Glutamatergic neuron (in vitro differentiated cells): ENCODE measurements at places on chromosomes 4 and X. TPM values are rescaled to one million over a fixed set of nuclear protein-coding genes. Genes with fewer than 3 reads are reported as not detected.

The MEPE gene
- total RNA-seq = not detected

The MAPK10 gene
- total RNA-seq = 92.6 TPM

The GNRHR gene
- not detected for total RNA-seq

The ADH1A gene
- not detected for total RNA-seq

The SMR3B gene
- not detected for total RNA-seq

The PAPSS1 gene
- total RNA-seq = 105 TPM

DNA sequence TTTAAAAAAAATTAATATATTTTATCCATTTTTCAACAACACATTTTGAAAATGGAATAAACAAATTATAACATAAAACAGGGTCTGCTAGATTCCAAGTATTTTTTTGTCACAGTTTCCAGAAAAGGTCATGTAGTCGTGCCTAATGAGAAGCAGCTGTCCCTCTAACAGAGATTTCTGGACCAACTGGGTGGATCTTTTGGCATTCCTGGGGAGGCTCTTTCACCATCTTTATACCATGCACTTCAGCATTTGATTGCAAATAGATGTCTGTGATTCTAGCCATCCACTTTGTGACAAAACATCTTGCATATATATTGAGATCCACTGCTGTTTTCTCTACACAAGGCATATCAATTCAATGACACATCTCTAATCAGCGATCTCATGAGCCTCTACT lies 210.7 kb upstream of the LDB2 start:
- DNase-seq = no peak

- DNase-seq = no peak
Observed at GRCh38 chr4:127920521-127920920, 39.8 kb downstream of the PLK4 start.

- DNase-seq = no peak
Observed at GRCh38 chr4:184439856-184440594, 34.3 kb downstream of the IRF2 start.

- no peak for DNase-seq
Observed at GRCh38 chr4:6095023-6095752, 77.0 kb upstream of the C4orf50 start.

DNA sequence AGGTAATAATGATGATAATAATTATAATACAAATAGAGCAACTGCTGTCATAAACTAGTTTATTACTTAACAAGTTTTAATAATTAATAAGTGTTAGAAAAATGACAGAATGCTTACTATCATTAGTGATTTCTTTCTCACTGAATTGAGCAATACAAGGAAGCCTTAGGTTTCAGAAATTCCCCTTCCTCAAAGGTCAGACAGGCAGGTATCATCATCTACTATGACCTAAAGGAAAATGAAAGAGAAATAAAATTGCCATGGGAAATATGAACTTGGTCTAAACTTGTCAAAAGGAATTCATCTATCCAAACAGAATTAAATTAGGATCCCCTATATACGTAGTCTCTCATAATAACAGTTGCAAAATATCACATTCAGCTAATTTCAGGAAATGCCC lies 56.3 kb upstream of the SLC7A11 start:
- DNase-seq = no peak

GRCh38 chrX:39144323-39144722 lies 343.1 kb downstream of the MID1IP1 start:
- no peak for DNase-seq

DNA sequence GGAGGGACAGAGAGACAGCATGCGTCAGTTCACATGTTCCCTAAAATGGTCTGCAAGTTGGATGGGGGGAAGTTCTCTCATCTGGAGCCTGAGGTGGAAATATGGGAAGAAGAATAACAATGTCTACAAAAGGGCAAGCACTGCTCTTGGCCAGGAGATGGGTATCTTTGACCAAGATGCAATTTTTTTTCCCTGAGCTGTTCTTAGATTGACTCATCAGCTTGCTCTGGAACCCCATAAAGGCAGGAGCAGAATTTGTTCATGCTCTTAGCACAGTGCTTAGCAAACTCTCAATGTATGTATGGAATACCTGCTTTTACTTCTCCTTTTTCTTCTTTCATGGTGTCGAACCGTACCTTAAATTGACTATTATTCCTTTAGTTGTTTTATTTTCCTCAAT lies 90.5 kb upstream of the ZNF827 start:
- DNase-seq = no peak

DNA sequence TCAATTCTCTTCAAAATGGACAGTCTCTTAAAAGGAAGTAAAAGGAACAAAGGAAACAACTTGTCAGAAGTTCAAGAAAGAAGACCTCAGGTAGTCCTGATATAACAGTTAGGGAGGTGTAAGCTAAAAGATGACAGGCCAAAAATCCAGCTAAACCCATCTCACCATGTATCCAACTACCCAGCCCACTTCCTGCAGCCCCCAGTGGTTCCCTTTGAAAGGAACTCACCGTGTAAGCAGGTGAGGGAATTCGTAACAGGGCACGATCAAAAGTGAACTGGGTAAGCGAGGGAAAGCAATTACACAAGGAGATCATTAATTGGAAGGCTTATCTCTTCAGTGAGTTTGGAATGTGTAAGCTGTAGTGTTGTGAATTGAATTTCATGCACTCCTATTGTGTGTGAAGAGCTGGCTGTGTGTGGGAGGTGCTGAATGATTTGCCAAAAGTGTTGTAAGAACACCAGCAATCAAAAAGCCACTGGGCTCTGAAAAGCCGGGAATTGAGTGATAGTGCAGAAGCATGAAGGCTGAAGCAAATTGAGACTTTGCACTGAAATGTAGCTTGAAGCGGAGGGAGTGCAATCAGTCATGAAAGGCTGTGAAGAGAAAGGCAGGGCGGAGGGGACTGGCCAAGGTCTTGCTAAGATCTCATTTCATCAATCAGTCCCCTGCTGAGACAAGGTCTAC lies 914.2 kb upstream of the LCORL start:
- DNase-seq = no peak

- DNase-seq = no peak
Observed at GRCh38 chr4:84220990-84221389, 278.1 kb downstream of the NKX6-1 start.

GRCh38 chr4:61293707-61294400 lies 93.7 kb downstream of the ADGRL3 start:
- DNase-seq = no peak

DNA sequence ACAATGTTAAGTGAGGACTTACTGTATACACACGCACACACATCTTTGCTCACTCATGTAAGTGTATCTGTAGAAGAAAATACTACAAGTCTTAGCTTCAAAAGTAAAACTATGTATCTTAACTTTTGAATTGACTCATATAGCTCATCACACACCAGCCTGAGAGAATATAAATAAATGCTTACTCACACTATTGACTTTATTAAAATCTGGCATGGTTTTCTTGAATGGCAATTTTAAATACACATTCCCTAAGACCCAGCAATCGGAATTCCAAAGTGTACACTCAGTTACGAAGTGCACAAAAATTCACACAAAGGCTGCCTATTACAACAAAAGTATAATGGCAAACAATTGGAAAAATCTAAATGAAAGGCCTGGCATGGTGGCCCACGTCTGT lies 2.0 kb downstream of the ERCC6L start:
- no peak for DNase-seq

- DNase-seq = no peak
Observed at GRCh38 chr4:151859641-151860040, 98.8 kb upstream of the GATB start.

DNA sequence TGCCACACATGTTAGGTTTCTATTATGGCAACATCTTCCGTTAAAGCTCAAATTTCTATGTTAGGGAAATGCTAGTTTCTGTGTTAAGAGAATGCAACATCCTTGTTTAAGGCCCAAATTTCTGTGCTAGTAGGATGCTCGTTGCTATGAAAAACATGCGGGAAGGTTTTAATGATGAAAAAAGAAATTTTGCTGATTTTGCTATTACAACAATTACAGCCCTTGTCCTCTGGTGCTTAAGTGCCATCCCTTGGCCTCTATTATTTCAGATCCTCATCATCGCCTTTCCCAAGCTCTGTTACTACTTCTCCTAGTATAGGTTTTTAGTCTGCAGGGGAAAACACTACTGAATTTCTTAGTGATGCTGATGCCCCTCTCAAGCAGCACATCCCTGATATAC lies 412.6 kb upstream of the NDST3 start:
- DNase-seq = no peak

GRCh38 chr4:127896069-127896468 lies 15.4 kb downstream of the PLK4 start:
- no peak for DNase-seq

DNA sequence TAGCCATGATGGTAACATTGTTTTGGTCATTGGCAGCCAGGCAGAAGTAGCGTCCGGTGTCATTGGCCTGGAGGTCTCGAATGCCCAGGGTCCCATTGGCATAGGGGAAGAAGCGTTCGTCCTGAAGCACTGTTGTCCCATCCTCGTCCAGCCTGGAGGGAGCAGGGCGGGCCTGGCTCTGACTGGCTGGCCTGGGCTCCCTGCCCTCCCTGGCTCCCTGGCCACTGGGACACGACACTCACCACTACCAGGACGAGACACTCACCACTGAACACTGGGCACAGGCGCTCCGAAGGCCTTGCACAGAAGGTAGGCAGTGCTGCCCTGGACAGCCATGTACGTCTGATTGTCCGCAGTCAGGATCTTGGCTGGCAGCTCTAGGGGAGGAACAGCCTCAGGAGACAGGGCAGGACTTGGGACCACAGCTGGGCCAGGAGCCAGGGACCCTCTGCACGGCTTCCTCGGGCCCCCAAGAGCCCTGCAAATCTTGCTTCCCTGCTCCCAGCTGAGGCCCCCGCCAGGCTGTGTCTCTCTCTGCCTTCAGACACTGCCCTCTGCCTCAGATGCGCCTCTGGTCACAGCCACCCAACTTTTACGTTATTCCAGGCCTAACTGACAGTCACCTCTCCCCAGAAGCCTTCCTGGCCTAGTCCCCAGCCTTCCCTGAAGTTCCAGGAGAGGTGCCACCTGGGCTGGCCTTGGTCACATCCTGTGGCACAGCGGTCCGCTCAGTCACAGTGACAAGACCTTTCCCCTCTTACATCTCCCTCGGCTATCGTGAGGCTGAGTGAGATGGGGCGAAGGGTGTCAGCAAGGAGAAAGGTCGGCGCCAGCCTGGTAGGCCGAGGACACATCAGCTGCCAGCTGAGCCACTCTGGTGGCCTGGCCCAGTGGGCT lies 17.1 kb downstream of the L1CAM start:
- DNase-seq = no peak

- no peak for DNase-seq
Observed at GRCh38 chr4:5773271-5773555, 62.2 kb downstream of the EVC start.

GRCh38 chr4:142222127-142222526 lies 585.7 kb downstream of the IL15 start:
- DNase-seq = no peak
